ENCODE measurements at places on chromosomes 1 and 21.
A peak's percentile ranks its signal among the peaks of the same experiment; 100 is the strongest.

DNA sequence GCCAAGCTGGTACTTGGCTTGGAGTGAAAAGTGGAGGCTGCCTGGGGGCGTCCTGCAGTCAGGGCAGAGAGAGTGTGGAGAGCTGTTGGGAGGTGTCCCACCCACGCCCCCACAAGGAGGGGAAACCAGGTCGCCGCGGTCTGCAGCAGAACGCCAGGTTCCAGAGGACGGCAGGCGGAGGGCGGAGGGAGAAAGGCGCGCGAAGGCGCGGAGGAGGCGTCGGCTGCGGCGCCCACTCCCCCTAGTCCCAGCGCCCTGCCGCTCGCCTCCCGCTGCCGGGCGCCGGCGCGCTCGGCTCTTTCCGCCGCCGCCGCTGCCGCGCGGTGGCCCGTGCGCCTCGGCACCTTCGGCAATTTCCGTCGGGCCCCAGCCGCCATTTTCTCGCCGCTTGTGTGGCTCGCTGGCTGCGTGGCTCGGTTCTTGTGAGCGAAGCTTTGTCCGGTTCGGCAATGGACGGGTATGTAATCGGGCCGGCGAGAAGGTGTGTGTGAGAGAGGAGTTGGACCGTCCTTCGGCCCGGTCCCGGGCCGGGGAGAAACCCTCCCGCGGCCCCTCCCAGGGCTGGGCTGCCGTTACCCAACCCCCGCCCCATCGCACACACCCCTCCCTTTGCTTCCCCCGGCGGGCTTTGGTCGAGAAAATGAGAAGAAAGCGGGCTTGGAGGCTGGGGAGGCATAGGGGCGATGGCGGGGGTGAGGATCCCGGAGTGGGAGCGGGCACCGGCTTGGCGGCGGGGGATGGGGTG, at the start of gene PTBP2:
Gene PTBP2, plus strand, starts transcription at position 369 of the 745 bp plus-strand sequence. Its CDS starts 81 bp downstream, at position 450.
- DNase-seq: peak; percentile 83

- no peak for DNase-seq
These were observed 13.1 kb upstream of the TTLL7 start for GRCh38 chr1:84012018-84012417.

- peak; percentile 20 for DNase-seq
These were observed 606 bp downstream of the DENND1B start for GRCh38 chr1:197774466-197775281.

GRCh38 chr1:58927722-58928085, 143.9 kb upstream of the JUN start:
- no peak for DNase-seq

DNA sequence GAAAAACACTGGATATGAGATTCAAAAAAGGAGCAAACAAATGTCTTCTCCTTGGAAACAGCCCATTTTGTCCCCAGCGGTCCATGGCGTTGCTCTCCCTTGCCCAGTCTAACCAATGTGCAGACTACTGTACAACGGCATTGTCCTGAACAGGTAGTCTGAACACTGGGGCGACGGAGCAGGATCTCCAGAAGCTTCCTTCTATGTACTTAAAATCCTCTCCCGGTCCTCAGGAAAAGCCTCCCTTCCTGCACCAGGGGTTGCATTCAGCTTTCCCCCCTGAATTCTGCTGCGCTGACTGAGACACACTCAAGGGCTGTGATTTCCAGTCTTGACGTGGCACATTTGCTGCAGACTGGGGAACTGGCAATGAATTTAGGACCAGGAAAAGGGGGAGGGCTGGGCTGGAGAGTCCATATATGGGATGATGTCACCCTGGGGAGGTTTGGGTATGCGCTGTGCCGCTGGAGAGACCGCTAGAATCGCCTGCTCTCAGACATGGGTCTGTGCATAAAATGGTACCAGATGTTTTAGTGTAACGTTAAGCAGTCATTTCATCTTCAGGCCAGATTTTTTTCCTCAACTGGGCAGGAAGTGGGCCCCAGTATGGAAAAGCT, 275.9 kb upstream of the C1orf105 start:
- no peak for DNase-seq

DNA sequence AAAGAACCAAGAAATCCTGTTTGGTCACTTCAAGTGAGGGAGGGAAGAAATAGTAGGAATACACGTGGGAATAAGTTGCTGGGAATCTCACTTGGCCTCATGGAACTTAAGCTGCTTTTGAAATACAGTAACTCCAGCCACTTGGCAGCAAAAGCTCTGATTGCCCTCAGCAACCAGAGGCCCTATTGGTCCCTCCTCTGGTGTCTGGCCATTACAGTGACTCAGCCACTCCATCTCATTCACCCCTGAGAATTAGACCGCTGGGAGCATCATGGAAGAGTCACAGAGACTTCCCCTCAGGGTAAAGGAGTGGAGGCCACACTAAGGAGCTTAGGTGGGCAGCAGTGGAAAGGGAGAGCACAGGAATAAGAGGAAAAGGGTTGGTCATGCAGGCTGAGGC, 99.6 kb downstream of the ELAVL4 start:
- DNase-seq: no peak

DNA sequence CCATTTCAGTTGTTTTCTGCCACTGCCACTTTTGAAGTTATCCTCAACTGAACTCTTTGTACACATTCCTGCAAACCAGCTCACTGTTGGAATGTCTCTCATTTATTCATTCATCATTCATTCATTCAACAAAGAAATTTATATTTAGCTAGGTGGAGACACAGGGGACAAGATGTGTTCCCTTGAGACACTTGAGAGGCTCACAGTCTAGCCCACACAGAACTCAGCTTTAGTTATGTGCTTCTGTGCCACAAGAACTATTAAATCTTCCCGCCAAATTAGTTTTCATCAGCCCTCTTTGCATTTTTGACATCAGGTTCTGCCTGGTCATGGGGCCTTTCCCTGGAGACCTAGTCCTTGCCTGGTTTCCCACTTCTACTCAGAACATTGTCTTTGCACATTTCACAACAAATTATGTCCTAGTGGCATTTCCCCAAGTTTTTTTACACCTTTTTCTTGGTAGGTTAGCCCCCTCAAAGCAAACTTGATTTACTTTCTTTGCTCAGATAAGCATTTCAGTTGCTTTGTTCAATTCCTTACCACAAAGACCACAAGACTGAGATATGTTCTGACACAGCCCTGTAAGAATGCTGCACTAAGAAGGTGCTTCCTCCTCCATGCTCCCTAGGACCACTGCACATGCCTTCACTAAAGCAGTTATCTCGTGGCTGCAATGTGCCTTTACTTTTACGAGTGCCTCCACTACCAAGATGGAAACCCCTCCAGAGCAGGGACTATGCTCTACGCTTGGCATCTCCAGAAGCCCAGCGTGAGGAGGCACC, 31.0 kb downstream of the ILDR2 start:
- no peak for DNase-seq

DNA sequence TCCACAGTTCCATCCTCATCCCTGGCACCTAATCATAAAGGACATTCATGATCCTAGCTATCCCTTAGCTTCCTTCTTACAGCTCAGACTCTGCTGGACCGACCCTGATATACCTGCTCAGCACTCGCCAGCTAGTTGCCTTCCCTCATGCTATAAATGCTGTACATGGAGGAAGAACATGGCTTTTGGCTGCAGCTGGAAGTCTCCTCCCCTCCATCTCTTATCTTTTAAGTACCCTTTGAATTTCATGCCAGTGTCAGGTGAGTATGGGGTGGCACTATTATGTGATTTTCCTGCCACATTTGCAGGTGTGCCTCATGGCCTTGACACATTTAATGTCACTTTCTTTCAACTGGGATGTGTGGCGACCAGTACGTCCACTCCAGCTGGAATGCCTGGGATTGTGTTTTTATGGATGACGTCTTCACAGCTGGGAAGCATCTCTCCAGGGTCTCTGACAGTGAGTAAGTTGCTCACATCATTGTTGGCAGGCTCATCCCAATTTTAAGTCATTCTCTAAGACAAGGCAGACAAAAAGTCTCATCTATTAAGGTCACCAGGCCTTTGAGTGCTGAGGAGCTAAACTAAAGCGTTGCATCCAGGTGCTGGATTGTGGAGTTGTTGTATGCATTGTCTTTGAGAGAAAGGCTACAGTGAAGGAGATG, 43.4 kb downstream of the RUNX1 start:
- no peak for DNase-seq

GRCh38 chr21:38913120-38913892, 107.6 kb downstream of the ETS2 start:
- no peak for DNase-seq

- no peak for DNase-seq
These were observed 1.3 kb downstream of the RNF2 start for GRCh38 chr1:185046668-185047067.

GRCh38 chr1:41383094-41383852, 22.0 kb downstream of the FOXO6 start:
- DNase-seq: no peak

- DNase-seq: no peak
These were observed 4.6 kb upstream of the NKAIN1 start for GRCh38 chr1:31244326-31244725.

GRCh38 chr1:29684141-29684540, 447.8 kb downstream of the PTPRU start:
- no peak for DNase-seq

DNA sequence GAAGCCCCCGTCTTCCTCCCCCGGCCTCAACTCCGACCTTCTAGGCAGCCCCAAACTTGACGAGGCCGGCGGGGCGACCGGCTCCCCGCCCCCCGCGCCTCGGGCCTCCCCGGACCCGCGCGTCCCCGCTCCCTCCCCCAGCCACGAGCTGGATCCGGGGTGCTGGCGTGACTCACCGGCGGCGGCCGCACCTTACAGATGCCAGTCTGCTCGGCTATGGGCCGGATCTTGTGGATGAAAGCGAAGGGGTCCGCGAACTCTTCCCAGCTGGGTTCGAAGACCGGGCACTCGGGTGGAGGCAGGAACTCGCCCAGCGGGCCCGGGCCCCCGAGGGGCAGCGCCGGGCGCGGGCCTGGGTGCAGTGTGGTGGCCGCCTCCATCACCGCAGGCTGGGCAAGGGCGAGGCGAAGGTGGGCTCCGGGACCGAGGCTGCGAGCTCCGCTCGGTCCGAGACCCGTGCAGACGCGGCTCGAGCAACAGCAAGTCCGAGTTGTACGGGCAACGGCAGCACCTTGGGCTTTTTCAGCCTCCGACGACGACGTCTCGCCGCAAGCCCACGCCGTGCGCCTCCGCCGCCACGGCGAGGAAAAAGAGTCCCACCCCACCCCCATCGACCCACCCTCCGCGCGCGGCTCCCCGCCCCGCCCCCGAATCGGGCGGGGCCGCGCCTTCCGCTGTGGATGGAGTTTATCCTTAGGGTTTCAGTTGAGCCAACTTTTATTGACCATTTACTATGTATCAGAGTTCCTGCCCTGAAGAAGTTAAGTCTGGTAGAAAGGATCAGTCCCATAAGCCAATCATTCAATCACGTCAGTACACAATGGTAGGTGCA, at the start of gene KDM5B:
Gene KDM5B, minus strand, starts transcription at position 496 of the 832 bp plus-strand sequence. Its CDS starts 116 bp downstream, at position 380.
- DNase-seq: peak; percentile 43

DNA sequence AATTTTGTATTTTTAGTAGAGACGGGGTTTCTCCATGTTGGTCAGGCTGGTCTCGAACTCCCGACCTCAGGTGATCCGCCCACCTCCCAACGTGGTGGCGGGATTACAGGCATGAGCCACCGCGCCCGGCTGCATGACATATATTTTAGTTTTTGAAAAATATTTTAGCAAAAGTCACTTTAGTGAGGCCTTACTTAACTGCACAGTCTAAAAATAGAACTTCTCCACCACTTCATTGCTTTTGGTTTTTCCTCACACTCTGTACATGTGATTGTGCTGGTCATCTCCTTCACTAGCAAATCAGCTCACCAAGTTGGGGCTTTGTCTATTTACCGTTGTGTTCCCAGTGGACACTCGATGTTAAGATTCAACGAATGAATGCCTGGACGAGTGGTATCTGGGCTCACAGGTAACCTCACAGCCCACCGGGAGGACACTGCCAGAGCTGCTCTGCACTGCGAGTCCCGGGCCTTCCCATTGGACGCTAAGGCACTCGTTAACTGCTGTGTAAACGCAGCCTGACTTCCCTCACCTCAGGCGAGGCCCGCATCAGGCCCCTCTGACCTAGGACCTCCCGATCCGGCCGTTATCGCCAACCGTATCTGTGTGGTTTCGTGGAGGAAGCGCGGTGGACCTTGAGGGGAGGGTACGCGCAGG, 14.0 kb upstream of the ZNF692 start:
- no peak for DNase-seq

DNA sequence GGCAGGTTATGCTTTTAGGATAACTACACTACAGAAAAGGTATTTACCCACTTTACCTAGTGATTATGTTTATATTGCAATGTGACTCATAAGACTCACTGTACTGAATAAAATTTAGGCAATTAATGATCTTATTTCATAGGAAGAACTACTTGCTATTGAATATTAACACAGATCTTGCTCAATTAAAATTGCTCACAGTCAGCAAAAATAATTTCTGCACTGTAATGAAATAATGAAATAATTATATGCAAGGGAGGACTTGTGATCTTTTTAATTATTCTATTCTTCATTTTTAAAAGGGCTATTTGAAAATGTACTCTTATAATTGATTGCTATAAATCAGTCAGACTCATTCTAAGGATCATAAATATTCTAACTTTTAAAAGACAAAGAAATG, 48.0 kb upstream of the FOXD3 start:
- no peak for DNase-seq

GRCh38 chr1:154434346-154435085, 29.4 kb downstream of the IL6R start:
- DNase-seq: no peak

GRCh38 chr1:185492089-185492825, 175.2 kb upstream of the IVNS1ABP start:
- no peak for DNase-seq

- DNase-seq: no peak
These were observed 115.0 kb downstream of the SYF2 start for GRCh38 chr1:25117233-25117823.

DNA sequence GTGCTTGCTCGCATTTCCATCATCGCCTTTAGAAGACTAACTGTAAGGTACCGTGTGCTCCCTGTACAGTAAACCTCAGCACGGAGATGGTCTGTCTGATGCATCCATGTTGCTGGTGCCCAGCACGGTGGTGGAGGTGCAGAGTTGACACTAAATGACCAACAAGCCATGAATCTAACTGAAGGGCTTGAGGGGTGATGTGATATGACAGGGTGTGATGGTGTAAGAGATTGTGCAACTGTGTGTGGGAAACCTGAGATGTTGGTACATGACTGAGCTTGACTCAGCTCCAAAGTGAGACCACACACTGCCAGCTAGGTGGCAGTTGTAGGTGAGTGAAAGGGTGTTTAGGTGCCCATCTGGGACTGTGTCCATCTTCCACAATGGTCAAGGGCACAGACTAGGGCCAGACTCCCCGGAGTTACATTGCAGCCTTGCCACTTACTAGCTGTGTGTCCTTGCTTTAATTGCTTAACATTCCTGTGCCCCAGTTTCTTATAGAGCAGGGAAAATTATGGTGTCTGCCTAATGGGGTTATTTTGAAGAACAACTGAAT, 21.4 kb downstream of the SLC2A1 start:
- no peak for DNase-seq

- peak; percentile 11 for DNase-seq
These were observed 2.7 kb downstream of the COL8A2 start for GRCh38 chr1:36122062-36123030.
